ENCODE measurements at places on chromosomes 2 and 18.

DNA sequence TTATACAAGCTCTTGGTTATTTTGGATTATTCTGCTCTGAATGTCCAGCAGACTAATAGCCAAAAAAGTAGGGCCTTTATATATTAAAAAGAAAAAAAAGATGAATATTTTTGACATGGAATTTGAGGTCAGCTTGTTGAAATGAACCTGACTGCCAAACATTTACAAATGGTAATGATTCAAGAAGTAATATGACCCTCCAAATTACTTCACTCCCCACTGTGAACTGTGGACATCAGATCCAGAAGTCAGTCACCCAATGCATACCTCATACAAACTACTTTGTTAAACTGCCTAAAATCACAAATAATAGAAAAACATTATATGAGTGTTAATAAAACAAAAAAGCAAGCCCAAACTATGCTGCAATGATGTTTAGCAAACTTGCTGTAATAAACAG lies 10.0 kb downstream of the EPG5 start:
- no peak for DNase-seq

- DNase-seq = no peak
Measured at GRCh38 chr2:239780236-239780994, 244.7 kb downstream of the NDUFA10 start.

DNA sequence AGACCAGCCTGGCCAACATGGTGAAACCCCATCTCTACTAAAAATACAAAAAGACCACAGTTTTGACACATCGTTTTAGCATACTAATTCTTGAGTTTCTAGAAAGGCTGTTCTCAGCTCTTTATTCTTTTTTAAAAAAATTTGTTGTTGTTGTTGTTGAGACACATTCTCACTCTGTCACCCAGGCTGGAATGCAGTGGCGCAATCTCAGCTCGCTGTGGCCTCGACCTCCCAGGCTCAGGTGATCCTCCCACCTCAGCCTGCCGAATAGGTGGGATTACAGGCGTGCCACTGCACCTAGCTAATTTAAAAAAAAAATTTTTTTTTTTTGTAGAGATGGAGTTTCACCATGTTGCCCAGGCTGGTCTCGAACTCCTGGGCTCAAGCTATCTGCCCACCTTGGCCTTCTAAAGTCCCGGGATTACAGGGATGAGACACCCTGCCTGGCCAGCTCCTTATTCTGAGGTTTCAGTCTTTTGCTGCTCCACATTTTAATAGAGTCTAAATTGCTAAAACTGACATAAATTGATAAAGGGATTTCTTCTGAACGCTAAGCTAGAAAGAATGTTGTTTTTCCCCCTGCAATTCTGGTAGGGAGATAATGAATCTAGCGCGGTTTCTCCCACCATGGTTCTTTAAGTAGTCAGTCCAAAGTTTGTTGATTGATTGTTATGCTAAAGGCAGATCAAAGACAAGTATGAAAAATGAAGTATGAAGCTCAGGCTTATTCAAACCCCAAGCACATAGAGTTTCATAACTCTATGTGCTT lies 32.6 kb upstream of the CABLES1 start:
- no peak for DNase-seq

- no peak for DNase-seq
Measured at GRCh38 chr2:19207452-19207851, 151.0 kb downstream of the OSR1 start.

- DNase-seq = no peak
Measured at GRCh38 chr2:69311024-69311416, 76.0 kb downstream of the GFPT1 start.

- DNase-seq = no peak
Measured at GRCh38 chr2:120957905-120958304, 222.2 kb downstream of the GLI2 start.

- DNase-seq = no peak
Measured at GRCh38 chr2:71552356-71552755, 99.0 kb downstream of the DYSF start.

DNA sequence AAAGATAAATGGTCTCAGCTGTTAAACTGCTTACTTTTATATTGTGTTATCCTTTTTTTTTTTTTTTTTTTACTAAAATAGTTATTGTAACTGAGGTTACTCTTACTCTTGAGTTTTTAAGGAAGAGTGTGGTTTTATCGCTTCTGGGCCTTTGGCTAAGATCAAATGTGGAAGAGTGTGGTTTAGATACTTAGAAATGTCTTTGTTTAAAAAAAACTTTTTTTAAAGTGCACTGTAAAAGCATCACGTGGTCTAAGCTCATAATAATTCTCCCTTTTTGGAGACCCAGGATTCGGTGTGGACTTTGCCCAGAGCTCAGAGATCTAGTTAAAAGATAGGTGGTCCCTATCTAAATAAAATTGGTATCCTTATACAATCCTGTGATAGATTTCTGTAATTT lies 11.9 kb upstream of the OXER1 start:
- no peak for DNase-seq

GRCh38 chr2:62313449-62314227 lies 117.7 kb downstream of the B3GNT2 start:
- no peak for DNase-seq

GRCh38 chr2:53265544-53266299 lies 501.9 kb upstream of the CHAC2 start:
- no peak for DNase-seq

GRCh38 chr2:88080545-88080944 lies 12.9 kb downstream of the SMYD1 start:
- no peak for DNase-seq

DNA sequence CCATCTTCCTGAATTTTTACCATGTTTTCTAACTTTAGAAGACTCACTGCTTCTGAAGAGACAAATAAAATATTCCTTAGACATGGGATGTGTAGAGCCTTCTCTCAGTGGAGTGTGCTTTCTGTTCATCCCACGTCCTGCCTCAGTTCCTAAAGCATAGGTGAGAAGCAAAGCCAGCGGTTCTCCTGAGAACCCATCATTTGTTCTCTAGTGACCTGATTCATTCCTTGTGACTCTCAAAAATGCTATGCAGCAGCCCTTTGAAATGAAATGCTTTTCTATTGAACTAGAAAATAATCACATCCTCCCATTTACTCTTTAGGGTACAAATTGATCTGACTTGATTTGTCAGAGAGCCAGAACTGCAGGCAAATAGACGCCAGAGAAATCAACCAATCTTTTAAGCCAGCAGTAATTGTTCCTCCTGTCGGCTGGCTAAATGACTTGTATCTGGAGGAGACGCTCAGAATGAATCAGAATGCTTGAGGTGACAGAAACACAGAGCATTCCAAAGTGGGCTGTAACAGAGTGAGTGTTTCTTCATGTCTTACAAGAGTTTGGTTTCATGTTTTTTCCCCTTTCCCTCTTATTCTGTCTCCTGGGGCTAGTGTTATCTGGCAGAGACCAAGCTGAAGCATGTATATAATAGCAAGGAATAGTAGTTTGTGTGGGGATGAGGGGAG lies 81.3 kb upstream of the TMEM178A start:
- DNase-seq = no peak

DNA sequence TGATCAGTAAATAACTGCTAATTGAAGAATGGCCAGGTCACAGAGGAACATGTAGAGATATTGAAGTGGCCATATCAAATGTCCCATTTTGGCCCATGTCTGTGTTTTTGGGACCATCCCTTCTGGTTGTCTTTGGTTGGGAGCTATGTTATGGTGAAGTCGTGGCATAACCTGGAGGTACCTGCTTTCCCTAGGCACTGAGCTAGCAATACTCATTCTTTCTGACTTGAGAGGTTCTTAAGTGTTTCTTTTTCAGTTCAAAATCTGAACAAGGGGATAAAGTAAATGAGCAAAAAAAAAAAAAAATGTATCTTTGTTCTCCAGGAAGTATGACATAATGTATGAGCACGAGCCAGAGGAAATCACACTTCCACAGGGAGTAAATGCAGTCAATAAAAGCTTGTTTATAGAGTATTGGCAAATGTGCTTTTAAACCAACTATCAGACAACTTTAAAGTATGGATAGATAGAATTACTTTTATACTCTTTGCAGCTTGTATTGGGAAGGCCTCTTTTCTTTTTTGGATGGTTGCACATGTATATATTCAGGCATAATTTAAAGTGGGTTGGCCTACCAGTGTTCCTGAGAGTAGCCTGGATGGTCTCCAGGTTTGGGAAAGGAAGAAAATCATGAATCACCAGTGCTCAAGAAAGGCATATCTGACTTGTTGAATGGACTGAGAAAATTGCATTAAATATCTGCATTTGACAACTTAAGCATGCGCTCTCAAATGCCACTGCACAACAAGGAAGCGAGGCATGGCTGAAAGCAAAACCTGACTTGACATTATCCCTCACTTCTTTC lies 125.0 kb downstream of the SPHKAP start:
- no peak for DNase-seq

DNA sequence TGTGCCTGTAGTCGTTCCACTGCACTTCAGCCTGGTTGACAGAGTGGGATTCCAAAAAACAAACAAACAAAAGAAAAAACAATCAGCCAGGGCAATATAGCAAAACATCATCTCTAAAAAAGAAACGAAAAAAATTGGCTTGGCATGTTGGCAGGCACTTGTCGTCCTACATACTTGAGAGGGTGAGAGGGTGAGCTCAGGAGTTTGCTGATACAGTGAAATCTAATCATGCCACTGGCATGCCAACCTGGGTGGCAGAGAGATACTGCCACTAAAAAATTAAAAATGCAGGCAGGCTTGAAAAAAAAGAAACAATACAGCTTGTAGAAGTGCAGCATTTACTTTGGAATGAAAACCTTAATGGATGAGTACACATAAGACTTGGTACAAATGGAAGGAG lies 282.9 kb upstream of the RGPD4 start:
- no peak for DNase-seq

- DNase-seq = no peak
Measured at GRCh38 chr2:152500772-152501171, 165.8 kb downstream of the FMNL2 start.

GRCh38 chr2:138718405-138718804 lies 61.8 kb downstream of the NXPH2 start:
- DNase-seq = no peak

GRCh38 chr2:217897816-217898806 lies 104.7 kb downstream of the TNS1 start:
- DNase-seq = no peak

DNA sequence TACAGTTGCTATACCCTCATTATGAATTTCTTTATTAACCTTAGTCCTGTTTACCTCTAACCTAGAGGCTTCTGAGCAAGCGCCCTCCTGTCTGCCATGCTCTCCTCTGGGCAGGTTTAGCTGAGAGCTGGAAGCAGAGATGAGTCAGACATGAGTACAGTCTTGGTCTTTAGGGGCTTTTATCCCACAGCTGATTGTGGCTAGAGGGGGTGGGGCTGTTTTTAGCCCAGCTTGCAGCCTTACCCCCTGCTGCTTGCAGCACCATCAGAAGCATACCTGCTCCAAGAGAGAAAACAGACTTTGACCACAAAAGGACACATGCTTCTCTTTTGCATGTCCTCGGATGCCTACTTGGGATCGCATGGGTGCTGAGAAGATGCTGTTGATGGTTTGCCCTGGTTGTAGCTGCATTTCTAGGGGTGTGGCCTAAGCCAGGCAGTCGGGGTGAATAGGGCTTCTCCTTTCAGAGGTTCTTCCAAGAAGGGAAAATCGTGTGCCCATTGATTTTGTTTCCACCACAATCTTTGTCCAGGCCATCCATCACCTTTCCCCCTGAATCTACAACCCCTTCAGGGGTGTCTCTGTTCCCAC lies 115.0 kb upstream of the LGALSL start:
- no peak for DNase-seq

- no peak for DNase-seq
Measured at GRCh38 chr18:28091197-28091596, 85.7 kb downstream of the CDH2 start.

DNA sequence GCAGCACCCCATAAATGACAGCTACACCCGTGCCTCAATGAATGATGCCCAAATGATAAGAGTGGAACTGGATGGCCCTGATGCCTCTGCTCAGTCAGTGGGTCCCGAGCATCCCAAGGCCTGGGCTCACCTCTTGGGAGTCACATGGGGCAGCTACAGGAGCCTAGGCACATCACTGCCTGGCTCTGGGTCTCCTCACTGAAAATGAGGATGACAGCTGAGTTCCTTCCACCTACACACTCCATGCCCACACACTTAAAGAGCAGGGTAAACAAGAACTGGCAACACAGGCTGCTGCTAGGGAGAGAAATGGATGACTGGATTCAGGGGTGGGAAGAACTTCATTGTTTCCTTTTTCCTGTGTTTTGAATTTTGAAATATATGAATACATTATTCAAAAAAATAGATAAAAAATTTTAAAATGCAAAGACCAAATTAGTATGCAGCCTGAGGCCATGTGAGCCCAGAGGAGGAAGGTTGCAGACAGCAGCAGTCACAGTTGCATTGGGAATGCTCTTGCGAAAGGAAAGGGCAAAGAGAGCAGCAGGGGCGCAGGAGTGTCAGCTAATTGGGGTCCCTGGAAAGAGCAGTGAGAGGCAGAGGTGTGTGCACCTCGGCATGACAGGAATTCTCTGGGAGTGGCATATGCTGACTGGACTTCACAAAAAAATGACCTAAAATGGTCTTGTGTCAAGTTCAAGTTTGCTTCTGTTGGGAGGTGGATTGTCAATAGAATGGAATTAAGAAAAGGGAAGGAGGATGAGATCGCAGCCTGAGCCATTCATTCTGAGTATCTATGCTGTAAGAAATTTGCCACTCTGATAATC lies 327.1 kb downstream of the CELF4 start:
- DNase-seq = no peak
